ENCODE measurements at places on chromosomes 4 and X.

DNA sequence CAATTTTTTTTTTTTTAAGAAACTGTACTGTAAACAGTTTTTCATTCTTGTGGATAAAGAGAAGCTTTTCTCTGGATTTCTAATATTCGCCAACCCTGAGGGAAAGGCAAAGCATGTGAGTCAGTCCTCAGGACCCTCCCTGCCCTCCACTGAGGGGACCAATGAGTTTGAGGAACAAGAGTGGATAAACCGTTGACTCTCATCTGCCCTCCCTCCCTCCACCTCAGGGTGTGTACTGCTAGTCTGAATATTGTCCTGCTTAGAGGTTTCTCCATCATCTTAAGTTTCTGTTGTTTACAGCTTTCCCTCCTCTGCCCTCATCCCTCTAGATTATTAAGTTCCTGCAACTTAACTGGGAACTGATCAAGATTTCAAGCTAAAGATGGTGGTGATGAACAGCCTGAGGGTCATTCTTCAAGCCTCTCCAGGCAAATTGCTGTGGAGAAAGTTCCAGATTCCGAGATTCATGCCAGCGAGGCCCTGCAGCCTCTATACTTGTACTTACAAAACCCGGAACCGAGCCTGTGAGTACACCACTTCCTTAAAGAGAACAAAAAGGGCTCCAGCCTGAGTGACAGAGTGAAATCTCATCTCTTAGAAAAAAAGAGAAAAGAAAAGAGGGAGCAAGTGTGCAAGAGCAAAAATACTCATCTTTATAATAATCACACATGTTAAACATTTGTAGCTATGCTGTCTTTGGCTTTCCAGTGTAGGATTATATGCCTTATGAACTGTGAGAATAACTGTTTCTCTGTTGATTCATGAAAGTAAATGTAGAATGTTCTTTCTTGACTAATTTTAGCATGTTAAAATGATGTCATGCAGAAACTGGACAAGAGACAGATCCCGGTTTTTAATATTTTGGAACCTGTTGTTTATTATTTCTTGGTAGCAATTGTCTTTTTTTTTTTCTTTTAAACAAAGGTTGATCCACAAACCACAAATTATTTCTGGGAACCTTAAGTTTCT, 11.9 kb downstream of the CA5B start:
- no peak for DNase-seq

GRCh38 chrX:49246541-49246940, 11.3 kb downstream of the CCDC22 start:
- no peak for DNase-seq

GRCh38 chr4:76830964-76831703, 66.8 kb downstream of the SOWAHB start:
- no peak for DNase-seq

GRCh38 chr4:152556283-152556682, 20.4 kb upstream of the FBXW7 start:
- no peak for DNase-seq

GRCh38 chr4:47839259-47839658, 1.4 kb upstream of the CORIN start:
- no peak for DNase-seq

DNA sequence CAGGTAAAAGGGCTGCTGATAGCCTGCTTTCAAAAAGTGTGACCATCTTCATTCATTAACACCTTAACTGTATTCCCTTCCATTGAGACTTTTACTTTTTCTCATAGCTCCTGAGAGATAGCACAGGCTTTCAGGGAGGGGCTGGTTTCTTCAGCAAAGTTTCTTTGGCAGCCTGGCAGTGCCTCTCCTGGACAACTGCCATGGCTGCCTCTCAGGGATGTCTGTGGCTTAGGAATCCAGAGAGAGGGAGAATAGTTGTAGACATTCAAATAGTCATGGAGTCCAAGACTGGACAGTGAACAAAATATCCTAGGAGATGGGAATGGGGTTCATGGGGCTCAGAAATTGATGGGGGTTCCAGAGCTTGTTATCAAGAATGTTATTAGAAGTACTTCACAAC, 81.1 kb downstream of the FAM47B start:
- no peak for DNase-seq

DNA sequence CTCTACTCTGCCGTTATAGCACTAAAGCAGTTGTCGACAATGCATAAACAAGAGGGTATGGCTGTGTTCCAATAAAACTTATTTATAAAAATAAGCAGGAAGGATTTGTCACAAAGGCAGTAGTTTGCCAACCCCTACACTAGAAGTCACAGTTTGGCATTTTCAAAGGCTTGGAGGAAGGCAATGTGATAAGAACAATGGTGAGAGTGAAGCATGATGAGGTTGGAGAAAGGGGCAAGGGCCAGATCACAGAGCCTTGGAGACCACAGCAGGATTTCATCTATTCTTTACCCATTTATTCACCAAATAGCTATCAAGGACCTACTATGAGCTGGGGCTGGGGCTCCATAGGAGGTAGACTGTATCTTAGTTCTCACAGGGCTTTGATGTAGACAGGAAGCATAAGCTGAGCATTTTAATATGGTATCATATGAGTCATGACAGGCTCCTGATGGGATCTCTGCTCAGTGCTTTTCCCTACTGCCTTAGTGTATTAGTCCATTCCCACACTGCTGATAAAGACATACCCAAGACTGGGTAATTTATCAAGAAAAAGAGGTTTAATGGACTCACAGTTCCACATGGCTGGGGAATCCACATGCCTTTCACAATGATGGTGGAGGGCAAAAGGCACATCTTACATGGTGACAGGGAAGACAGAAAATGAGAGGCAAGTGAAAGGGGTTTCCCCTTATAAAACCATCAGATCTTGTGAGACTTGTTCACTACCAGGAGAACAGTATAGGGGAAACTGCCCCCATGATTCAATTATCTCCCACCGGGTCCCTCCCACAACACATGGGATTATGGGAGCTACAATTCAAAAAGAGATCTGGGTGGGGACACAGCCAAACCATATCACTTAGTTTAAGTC, 58.9 kb downstream of the PPM1K start:
- DNase-seq = peak; percentile 14
